ENCODE measurements at places on chromosomes 2 and 18.

- no peak for DNase-seq
Observed at GRCh38 chr18:68874361-68874760, 76.5 kb downstream of the CCDC102B start.

DNA sequence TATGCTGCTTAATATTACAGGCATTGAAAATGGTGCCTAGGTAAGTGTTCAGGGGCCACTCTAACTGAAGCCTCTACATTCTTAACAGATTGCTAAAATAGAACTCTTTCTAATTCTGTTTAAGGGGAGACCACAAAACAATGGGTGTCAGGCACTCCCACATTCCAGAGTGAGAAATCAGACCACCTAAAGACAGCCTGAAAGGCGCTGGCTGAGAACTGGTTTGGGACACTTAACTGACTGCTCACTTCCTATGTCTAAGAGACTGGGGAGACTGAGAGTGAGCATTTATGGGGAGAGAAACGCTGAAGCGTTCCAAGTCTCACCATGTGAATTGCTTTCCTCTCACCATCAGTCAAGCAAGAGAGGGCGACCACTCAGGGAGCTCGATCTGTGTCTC lies 108.8 kb upstream of the ITGB6 start:
- no peak for DNase-seq

DNA sequence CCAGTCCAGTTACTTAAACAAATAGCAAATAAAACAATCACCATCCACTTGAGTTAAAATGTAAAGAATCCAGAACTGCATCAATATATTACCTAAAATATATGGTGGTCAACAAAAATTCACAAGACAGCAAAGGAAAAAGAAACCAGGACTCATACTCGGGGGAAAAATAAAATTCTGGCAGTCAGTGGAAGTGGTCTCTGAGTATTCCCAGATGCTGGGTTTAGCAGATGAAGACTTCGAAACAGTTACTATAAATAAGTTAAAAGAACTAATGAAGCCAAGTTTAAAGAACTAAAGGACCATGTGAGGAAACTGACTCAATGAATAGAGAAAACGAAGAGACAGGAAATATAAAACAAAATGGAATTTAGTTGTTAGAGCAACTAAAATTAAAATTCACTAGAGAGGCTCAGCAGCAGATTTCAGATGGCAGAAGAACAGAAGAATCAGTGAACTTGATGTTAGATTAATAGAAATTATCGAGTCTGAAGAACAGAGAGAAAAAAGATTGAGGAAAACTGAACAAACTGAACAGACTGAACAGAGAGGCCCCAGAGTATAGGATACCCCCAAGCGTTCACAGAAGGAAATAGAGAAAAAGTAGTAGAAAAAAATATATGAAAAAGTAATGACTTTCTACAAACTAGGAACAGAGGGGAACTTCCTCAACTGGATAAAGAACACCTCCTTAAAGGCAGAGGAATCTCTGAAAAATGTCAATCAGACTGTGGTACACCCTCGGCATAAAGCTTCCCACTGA lies 27.9 kb downstream of the MGAT4A start:
- DNase-seq: no peak

DNA sequence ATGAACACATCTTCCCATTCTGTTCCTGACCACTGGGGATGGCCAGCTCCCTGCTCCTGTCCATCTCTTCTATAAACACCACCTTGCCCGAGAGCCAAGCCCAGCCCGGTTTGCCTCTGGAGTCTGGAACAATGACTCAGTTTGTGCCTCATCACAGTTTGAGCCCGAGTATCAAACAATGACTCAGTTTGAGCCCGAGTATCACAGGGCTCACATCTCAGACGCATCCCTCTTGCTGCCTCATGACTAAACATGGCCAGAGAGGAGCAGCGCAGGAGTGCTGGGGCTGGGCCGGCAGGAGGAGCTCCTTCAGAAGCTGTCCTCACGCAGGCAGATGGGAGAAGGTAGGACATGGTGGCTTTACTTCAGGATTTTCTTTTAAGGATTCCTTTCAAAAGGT lies 68.7 kb downstream of the PXDN start:
- no peak for DNase-seq

DNA sequence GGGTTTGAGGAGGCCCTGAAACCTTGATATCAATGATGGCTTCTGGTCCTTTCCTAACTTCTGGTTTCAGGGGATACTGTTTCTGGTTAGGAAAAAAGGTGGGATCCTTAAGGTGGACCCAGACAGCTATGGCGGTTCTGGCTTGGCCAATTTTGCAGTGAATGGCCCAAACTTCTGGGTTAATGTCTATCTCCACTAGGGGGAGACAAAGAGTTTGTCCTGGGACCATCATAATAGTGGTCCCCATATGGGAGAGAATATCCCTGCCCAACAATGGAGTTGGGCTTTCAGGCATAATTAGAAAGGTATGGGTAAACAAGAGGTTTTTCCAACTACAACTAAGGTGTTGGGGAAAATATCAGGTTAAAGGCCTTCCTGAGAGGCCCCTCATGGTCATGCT lies 273.5 kb downstream of the CALCRL start:
- DNase-seq: no peak

DNA sequence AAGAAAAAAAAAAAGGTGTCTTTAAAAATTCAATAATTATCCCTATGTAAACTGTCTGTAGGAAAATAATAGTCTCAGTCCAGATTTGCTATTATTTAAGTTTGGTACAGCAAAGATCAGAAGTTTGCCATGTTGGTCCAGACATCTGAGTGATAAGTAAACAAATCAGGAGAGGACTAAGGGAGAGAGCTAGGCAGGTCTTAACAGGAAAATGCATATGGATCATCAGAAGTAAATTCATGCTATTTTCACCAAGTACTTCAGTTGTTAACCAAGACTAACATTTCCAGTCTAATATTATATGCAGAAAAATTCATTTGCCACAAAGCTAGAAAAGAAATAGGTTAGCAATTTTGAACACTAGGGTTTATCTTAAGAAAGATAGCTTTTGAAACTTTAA lies 95.0 kb upstream of the STK17B start:
- DNase-seq: no peak

DNA sequence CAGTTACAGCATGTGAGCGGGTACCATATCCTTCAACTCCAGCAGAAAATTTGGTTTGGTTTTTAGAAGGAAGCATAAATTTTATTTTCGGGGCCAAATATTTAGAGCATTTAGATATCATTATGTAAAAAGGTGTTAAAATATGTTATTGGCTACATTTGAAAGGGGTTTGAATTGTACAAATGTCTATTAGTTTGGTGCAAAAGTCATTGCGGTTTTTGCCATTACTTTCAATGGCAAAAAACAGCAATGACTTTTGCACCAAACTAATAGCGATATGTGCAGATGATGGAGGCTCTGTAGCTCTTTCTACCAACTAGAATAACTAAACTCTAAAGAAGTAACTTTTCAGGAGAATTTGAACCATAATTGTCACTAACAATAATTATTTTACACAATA lies 1666.2 kb upstream of the SLC39A10 start:
- no peak for DNase-seq

DNA sequence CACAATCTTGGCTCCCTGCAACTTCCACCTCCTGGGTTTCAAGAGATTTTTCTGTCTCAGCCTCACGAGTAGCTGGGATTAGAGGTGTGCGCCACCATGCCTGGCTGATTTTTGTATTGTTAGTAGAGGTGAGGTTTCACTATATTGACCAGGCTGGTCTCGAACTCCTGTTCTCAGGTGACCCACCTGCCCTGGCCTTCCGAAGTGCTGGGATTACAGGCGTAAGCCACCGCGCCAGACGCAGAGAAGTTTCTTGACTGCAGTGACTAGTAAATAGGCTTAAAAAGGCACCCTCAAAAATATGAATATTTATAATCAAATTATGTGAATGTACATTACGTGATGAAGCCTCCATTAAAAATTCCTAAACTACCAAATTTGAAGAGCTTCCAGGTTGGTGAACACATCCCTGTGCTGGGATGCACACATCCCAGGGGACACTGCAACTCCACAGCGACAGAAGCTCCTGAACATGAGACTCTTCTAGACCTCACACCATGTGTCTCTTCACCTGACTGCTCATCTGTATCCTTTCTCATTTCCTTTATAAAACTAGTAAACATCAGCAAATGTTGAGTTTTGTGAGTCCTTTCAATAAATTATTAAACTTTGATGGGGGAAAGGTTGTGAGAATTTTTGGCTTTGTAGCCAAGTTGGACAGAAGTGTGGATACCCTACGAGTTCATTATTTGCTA lies 203.3 kb upstream of the SPOPL start:
- DNase-seq: no peak

DNA sequence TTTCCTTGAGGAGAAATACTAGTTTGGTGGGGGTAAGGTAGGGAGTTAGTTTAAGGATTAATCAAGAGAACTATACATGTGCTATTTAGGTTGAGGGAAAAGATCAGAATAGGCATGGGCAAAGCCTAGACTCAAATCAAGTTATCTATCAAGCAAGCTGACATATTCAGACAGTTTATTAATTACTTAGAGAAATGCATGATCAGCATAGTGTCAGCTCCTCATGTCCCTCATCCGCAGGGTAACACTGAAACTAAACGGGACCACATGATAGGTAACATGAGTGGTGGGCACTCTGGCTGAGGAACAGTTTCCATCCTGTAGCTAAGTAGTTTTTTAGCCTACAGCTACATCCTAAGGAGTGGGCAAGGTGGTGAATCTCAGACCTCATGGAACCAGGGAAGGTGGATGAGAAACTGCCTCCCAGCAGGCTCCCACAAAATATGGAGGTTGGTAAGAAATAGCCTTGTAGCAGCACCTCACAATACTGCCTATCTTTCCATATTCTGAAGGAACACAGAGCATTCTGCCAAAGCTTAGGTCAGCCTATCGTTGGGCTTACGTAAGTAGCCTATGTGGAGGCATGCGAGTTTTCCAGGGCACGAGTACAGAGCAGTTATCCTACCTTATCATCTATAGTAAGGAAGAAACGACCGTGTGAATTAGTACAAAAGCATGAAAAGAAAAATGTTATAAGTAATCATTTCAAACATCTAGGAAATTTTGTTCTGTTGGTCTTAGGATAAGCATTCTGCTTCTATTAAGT lies 18.4 kb downstream of the ZC3H6 start:
- DNase-seq: no peak

GRCh38 chr2:13193075-13193474 lies 476.3 kb downstream of the TRIB2 start:
- no peak for DNase-seq

- DNase-seq: no peak
Observed at GRCh38 chr2:190105554-190105953, 43.0 kb upstream of the MSTN start.

- DNase-seq: no peak
Observed at GRCh38 chr2:98601532-98602132, 6.7 kb downstream of the COA5 start.

DNA sequence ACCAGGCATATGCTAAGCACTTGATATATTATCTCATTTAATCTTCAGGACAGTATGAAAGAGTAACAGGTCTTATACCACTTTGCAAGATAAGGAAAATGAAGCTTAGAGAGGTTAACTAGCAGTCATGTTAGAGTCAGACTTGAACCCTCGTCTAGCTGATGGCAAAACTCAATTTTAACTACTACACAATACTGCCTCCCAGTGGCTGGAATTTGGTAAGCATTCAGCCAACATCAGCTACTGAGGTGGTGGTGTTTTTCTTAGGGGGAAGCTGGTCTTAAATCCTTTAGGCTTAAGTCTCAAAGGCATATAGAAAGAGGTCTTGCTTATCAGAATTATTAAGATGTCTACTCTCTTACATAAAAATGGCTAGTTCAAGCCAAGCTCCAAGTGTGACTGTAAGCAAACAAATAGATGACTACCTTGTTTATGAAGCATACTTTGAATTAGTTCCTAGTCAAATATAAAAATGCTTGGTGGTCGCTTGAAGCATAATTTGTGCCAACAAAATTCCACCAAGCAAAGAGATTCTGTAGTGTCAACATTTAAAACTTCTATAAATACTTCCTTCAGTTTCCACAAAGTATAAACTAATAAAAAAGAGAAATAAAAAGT lies 325.4 kb upstream of the FIGN start:
- DNase-seq: peak; percentile 7

DNA sequence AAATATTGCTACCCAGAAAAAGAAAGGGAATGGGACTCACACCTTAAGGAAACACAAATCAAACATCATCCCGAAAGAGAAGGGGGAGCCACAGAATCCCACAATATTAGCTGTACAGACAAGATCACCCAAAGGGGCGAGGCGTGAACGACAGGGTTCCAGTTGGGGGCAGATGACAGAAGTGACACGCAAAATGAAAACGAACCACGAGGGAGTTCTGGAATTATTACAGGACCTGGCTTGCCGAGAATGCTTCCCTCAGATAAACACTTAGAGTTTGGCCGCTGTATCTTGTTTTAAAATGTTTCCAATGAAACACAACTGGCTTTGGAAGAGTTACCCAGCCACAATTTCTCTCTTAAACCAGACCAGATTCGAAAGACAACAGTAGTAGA lies 60.4 kb downstream of the C2orf76 start:
- no peak for DNase-seq
